NCI-H2171 treated with DMSO at 0.1 percent for 48 hours (cell line): ENCODE measurements at places on chromosomes 5 and 9.
A peak's percentile ranks its signal among the peaks of the same experiment; 100 is the strongest.

- peak; percentile 43 for DNase-seq
These were observed 38.7 kb downstream of the ASS1 start for GRCh38 chr9:130483371-130483971.

DNA sequence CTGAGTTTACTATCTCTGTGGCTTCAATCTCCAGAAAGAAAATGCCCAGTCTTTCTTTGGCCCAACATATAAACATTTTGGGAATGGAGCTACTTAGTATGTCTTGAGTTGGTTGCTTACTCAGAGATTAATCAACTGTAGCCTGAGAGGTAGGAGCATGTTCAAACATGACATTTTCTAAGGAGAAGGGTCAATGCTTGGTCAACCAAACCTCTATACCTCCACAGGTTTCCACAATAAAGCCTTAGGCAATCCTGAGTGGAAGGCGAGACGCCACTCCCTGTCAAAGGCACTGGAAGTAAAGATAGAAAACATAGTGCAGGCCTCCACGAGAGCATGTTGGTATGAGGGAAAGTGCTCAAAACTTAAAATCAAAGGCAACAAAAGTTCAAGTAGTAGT, 411.4 kb downstream of the KCTD16 start:
- DNase-seq, result no peak

DNA sequence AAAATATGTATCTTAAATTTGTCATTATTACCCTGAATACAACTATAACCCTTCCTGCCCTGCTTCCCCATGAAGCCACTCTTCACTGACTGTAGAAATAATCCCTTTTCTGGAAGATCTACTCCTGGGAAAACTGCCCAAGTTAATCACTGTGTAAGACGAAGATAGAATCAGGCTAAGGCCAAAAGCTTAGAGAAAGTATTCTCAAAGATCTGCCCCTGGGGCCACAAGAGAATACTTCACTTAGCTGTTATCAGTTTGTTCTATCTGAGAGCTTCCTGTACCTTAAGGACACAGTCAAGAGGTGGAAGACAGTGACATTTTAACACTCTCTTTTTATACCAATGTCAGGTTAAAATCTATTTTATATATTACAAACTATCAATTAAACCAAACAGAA, 33.8 kb downstream of the RNF145 start:
- DNase-seq, result no peak

- no peak for DNase-seq
These were observed 355.1 kb downstream of the ADAMTS6 start for GRCh38 chr5:65126542-65127069.
